ENCODE measurements at places on chromosomes 16 and 17. TPM values are rescaled to one million over a fixed set of nuclear protein-coding genes. Genes with fewer than 3 reads are reported as not detected.

The USP6 gene
- polyA plus RNA-seq: 2.8 TPM

The TEX19 gene
- not detected for polyA plus RNA-seq

The SEPTIN12 gene
- not detected for polyA plus RNA-seq

The TNRC6A gene
- 46.8 TPM for polyA plus RNA-seq

The TBC1D3I gene
- not detected for polyA plus RNA-seq

DNA sequence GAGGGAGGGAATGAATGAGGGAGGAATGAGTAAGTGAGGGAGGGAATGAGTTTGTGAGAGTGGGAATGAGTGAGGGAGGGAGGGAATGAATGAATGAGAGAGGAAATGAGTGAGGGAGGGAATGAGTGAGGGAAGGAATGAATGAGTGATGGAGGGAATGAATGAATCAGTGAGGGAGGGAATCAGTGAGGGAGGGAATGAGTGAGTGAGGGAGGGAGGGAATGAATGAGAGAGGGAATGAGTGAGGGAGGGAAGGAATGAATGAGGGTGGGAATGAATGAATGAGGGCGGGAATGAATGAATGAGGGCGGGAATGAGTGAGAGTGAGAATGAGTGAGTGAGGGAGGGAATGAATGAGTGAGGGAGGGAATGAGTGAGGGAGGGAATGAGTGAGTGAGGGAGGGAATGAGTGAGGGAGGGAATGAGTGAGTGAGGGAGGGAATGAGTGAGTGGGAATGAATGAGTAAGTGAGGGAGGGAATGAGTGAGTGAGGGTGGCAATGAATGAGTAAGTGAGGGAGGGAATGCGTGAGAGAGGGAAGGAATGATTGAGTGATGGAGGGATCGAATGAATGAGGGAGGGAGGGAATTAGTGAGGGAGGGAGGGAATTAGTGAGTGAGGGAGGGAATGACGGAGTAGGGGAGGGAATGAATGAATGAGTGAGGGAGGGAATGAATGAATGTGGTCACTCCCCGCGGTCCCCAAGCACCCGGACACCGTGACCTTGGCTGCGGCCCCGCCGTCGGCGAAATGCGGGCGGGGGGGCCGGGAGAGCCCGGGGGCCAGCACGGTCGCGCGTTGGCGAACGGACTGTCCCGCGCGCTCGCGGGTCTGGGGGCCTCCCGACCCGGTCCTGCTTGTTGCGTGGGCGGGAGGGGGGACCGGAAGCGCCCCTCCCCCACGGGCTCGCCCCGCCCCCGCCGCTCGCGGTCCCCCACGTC lies 1.1 kb upstream of the UBE2I start:
- no peak for DNase-seq

- DNase-seq: no peak
These were observed 8.8 kb upstream of the GFAP start for GRCh38 chr17:44924107-44924544.

GRCh38 chr17:50848039-50848438 lies 12.7 kb downstream of the WFIKKN2 start:
- DNase-seq: no peak

GRCh38 chr16:15502041-15502725 lies 67.8 kb downstream of the BMERB1 start:
- DNase-seq: no peak

- no peak for DNase-seq
These were observed 43.2 kb downstream of the CRISPLD2 start for GRCh38 chr16:84862804-84863480.

GRCh38 chr17:36937959-36938565 lies 787 bp downstream of the LHX1 start:
- no peak for DNase-seq

- DNase-seq: no peak
These were observed 4.2 kb upstream of the MAP3K14 start for GRCh38 chr17:45320931-45321461.

DNA sequence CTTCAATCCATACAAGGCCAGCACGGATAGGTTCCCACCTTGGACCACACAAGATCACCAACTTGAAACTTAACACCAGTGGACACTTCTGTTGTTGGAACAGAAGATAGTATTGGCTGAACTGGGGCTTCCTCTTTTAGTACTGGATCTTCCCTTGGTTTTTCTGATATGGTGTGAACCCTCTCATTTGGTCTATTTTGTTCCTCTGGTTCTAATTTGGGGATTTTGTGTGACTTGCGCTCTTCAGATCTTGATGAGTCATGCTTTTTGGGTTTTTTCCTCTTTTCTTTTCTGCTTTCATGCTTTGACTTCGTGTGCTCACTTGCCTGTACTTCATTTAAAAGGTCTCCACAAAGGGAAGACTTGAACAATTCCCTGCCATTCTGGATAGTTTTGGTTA lies 39.0 kb downstream of the SOST start:
- DNase-seq: no peak

GRCh38 chr17:81142301-81143199 lies 22.8 kb upstream of the PVALEF start:
- DNase-seq: peak; percentile 53

GRCh38 chr16:3832668-3833067 lies 47.8 kb downstream of the CREBBP start:
- DNase-seq: no peak

GRCh38 chr17:43025290-43025657 lies 243 bp downstream of the RND2 start:
- DNase-seq: no peak

GRCh38 chr17:76049836-76050537 lies 22.3 kb downstream of the SRP68 start:
- no peak for DNase-seq

- DNase-seq: no peak
These were observed 85.1 kb downstream of the RGS9 start for GRCh38 chr17:65222214-65222738.

- no peak for DNase-seq
These were observed 33.3 kb downstream of the JPH3 start for GRCh38 chr16:87635541-87636049.

- no peak for DNase-seq
These were observed 6.7 kb downstream of the CCDC57 start for GRCh38 chr17:82205720-82206508.

DNA sequence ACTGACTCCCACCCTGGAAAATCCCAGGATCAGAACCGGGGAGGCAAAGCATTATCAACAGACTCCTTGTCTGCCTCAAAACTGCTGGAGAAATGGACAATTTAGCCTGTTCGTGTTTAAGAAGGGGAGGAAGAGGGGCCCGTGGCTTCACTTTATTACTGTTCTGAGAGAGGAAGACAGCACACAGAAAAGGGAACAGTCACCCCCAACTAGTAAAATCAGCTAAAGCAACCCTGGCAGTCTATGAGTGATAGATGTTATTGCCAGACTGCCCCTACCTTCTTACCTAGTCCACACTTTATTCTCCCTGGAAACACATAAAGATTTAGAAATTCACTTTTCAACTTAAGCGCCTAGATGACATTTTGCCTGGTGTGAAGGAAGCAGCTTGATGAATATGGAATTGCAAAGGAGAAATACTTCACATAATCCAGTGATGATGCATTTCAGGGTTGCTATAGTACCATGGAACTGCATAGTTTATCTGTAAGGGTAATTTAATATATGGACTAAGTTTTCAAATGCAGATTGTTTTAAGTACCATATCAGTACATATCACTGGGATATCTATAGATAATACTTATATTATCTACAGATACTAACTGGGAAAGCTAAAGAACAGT lies 36.9 kb upstream of the TRAP1 start:
- DNase-seq: no peak

- DNase-seq: peak; percentile 47
These were observed 138.5 kb upstream of the CORO6 start for GRCh38 chr17:29761040-29761761.

DNA sequence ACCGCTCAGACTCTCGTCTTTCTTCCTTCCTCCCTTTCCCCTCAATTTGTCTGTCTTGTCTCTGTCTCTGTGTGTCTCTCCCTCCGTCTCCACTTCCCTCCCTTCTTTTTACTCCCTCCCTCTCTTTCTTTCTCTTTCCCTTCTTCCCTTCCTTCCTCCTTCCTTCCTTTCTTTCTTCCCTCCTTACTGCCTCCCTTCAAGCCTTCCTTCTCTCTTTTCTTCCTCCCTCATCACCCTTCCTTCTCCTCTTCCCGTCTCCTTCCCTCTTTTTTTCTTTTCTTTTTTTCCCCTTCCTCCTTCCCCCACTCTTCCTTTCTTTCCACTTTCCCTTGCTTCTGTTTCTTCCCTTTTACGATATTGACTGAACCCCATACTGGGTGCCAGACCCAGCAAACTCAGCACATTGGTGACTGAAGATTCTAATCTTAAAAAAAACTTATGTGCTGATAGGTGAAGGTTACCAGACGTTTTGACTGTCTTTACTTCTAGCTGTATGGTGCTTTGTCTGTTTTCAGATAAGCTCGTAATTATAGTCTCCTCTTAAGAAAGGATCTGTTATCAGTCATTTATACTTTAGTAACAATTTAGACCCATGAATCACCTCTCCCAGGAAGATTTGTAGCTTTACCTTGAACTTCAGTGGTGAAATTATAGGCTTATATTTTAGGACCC lies 481 bp upstream of the BRD7 start:
- no peak for DNase-seq

- DNase-seq: no peak
These were observed 62.4 kb downstream of the NKD1 start for GRCh38 chr16:50610331-50611262.

Data from right renal cortex interstitium (tissue), 3 donors.